ENCODE measurements at places on chromosomes 11 and 22. TPM values are rescaled to one million over a fixed set of nuclear protein-coding genes. Genes with fewer than 3 reads are reported as not detected.

- DNase-seq: no peak
Measured at GRCh38 chr11:1128311-1129142, 29.2 kb upstream of the MUC5AC start.

DNA sequence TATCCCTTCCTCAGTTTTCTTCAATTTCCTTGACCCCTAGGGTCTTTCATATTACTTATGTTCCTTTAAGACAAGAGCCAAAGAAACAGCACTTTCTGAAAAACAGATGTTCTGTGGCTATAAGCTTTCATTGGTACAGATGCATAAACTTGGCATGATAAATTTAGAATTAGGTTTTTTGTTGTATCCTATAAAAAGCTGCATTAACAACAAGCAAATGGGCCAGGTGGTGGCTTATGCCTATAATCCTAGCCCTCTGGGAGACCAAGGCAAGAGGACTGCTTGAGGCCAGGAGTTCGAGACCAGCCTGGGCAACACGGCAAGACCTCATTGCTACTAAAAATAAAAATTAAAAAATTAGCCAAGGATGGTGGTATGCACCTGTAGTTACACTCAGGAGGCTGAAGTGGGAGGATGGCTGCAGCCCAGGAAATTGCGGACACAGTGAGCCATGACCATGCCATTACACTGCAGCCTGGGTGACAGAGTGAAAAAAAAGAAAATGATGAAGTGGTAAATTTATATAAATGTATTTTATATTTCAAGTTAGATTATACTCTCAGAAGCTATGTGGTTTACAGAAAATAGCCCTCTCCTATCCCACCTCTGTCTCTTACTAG, 18.3 kb downstream of the KMT5B start:
- DNase-seq: no peak

- DNase-seq: no peak
Measured at GRCh38 chr11:91124363-91124762, 901.5 kb upstream of the CHORDC1 start.

- no peak for DNase-seq
Measured at GRCh38 chr11:33388793-33389525, 131.8 kb downstream of the HIPK3 start.

DNA sequence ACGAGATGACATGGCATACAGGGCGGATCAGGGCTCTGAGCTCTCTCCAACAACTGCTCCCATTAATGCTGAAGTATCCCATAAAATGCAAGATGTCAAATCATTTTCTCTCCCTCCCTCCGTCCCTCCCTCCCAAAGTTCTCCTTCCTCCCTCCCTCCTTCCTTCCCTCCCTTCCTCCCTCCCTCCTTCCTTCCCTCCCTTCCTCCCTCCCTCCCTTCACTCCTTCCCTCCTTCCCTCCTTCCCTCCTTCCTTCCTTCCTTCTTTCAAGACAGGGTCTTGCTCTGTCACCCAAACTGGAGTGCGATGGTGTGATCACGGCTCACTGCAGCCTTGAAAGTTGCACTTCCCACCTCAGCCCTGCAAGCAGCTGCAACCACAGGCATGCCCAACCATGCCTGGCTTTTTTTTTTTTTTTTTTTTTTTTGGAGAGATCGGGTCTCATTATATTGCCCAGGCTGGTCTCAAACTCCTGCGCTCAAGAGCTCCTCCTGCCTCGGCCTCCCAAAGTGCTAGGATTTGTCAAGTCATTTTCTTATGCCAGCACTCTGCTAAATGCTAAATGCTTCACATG, 38.2 kb downstream of the TXN2 start:
- no peak for DNase-seq

- DNase-seq: no peak
Measured at GRCh38 chr22:25829237-25829636, 87.2 kb downstream of the MYO18B start.

DNA sequence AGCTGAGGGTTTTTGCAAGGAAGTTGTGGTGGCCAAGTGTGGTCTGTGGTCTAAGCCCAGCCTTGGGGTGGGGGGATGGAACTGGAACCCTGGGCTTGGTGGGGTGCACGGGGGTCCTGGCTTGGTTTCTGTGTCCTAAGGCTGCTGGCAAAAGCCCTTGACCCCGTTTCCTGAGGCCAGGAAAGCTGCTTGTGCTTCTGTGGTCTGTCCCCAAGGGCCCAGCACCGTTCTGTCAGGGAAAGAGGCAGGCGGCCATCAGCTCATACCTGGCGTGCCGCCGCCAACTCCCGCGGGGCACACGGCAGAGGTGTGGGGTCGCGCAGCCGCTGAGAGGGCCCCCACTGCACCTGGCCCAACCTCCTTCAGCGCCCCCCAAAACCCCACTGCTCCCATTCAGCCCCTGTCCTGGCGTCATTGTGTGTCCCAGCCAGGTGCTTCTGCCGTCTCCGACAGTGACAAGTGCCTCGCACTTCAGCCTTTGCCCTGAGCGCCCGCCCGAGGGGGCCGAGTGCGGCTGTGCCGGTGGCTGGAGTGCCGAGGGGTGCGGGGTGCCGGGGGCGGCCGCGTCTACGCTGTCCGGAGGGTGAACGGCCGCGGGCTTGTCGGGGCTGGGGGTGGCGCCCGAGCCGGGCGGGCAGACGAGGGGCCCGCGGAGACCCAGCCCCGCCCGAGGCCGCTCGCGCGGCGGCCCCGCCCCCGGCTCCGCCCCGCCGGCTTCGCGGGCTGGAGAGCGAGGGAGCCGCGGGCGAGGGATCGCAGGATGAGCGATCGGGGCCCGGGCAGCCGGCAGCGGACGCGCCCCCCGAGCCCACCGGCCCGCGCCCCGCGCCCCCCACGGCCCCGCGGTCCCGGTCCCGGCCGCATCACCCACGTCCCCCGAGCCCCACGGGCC, at the start of gene CNIH2:
CNIH2 (plus strand) TSS at position 705 of the 892 bp plus-strand sequence. CDS start 282 bp downstream, outside the sequence.
- no peak for DNase-seq

DNA sequence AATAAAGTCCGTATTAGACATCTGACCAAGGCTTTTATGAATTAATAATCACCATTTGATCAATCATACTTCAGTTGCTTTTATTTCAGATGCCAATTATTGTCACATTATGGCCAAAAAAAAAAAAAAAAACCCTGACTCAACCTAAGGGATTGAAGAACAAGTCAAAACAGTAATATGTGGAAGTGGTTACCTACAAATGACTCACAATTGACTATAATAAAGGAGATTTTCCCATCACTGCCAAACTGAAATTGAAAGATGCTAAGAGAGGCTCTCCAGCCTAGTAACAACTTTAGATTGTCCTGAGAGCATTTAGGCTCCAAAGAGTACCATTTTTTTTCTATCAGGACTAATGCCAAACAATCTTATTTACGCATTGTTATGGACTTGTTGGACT, 35.2 kb downstream of the SOX6 start:
- DNase-seq: no peak

DNA sequence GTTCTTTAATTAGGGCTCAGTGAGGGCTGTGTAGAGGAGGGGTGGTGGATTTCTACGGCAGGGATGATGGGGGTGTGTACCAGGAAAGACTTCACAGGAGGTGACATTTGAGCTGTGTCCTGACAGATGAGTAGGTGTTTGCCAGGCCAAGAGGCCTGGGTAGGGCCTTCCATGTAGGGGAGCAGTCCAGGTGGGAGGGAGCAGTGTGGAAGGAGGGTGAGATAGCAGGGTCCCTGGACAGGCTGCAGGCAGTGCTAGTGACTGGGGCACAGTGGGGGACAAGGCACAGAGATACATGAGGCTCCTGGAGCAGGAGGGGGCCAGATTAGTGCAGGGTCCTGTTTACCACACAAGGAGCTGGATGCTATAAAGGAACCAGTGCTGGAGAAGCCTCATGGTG, 147.9 kb upstream of the CADM1 start:
- no peak for DNase-seq

- no peak for DNase-seq
Measured at GRCh38 chr22:32684148-32684821, 117.2 kb upstream of the TIMP3 start.

- no peak for DNase-seq
Measured at GRCh38 chr11:104870910-104871309, 27.4 kb downstream of the CASP12 start.

DNA sequence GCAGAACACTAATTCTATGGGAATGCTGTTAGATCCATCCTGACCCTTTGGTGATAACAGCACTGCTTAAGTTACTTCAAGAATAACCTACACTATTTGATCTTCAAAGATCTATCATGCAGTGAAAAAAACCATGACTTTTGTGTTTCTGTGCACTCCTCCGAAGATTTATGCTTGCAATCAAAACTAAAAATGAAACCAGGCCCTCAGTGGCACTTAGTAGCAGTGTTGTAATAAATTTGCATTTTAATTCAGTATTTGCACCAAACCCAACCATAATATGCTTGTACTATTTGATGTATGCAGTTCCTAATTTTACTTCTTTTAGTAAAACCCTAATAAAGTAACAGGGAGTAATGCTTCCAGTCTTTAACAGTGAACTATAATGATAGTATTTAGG, 130.7 kb downstream of the SOX6 start:
- DNase-seq: no peak

DNA sequence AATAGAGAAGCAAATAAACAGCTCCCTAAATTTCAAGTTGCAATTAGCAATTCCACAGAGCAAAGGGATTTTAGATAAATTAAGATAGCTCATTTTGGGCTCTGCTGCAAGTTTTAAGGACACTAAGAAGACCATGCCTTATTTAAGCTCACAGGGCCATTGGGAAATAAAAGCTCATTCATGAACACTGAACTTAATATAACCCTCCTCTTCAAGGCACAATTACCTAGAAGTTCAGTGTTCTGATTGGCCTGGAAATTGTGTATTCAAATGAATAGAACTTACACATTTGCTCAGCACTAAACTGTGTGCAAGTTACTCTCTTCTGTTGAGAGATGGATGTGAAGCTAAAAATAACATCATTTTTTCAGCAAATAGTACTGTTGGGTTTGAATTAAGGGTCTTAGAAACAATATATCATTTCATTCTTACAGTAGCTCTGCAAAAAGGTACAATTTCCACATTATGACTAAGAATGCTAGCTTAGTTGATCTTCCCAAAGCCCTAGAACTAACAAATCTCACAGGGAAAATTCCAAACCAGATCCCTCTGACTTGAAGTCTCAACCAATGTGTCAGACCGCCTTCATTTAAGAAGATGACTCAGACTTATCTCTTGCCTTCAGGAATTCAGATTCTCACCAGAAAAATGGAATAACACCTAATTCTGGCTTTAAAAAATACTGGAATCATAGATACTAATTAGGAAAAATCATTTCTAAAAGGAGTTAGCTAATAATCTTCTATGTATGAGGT, 87.4 kb upstream of the LRRC55 start:
- no peak for DNase-seq

- DNase-seq: no peak
Measured at GRCh38 chr11:798093-798713, at the start of gene SLC25A22. Gene SLC25A22 (minus strand): TSS chr11:798281. CDS start chr11:795006, 3,275 bp downstream.

Gene TMEM191B
- total RNA-seq: 0.92 TPM

Gene GGTLC2
- not detected for total RNA-seq

Gene SEZ6L
- total RNA-seq: not detected

Gene DCPS
- total RNA-seq: 15.2 TPM

Gene AMOTL1
- 46.2 TPM for total RNA-seq
